ENCODE measurements at places on chromosomes 16 and 17. TPM values are rescaled to one million over a fixed set of nuclear protein-coding genes. Genes with fewer than 3 reads are reported as not detected.

GRCh38 chr17:82536512-82537201 is 17.1 kb downstream of the FOXK2 start:
- DNase-seq: no peak
- H3K4me3 ChIP-seq: peak overlapping the region; percentile 14
- peaks cover 97% of the 10 kb centered on the region for H3K4me1 ChIP-seq
- H3K36me3 ChIP-seq: no peaks in the 10 kb centered on the region

TBX2 gene
- total RNA-seq: 2.2 TPM

DNA sequence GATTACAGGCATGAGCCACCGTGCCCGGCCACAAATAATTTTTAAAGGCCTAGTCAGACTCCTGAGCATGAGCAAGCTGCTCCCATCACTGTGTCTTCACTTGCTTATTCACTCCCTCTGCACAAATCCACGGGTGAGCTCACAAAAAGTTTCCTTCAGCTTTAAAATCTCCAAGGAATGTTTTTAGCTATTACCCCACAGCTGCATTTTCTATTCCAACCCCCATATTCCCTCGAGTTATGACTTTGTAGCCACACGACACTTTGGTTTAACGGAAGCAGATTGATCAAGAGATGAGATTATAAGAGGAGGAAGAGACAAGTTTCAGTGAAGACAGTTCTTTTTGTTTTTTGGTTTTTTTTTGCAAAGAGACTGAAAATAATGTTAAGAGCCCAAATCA is 49.1 kb upstream of the SLC25A19 start:
- peaks cover 17% of the 10 kb centered on the region for H3K4me1 ChIP-seq
- H3K27ac ChIP-seq: no peak overlapping the region
- no peak overlapping the region for H3K4me3 ChIP-seq
- no peak for DNase-seq
- no peaks in the 10 kb centered on the region for H3K27me3 ChIP-seq

P2RX1 gene
- total RNA-seq: 2.1 TPM

PRCD gene
- total RNA-seq: 1.4 TPM

- no peak overlapping the region for H3K27ac ChIP-seq
- no peaks in the 10 kb centered on the region for H3K36me3 ChIP-seq
- H3K4me1 ChIP-seq: no peaks in the 10 kb centered on the region
- DNase-seq: no peak
- H3K27me3 ChIP-seq: peaks cover 18% of the 10 kb centered on the region
These were observed 96.2 kb downstream of the PGS1 start for GRCh38 chr17:78474614-78475146.

IRF8 gene
- total RNA-seq: not detected

DNA sequence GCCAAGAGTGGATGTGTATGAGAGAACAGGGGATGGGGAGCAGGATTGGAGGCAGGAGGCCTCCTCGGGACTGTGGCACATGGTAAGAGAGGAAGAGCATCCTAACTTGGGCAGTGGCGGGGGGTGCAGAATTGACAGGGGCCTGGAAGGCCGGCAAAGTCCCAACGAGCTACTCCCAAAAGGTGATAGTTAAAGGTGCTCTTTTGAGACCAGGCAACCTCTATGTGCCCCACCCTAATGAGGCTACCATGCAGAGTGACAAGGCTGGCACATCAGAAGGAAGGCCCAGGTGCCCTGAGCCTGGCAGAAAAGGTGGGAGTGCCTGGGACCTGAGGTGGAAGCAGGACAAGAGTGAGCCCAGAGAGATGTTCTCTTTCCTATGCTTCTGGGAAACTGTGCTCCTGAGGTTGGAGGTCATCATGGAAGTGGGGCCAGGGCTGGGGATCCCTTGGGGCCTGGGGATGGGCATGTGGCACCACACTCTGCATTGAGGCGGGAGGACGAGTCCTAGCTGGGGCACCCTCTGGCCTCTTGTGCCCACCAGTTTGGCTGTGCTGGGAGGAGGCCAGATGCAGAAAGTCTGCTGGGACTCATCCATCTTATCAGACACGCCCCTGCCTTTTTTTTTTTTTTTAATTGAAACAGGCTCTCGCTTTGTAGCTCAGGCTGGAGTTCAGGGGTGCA is 5.9 kb downstream of the RAB11FIP4 start:
- no peaks in the 10 kb centered on the region for H3K36me3 ChIP-seq
- H3K27me3 ChIP-seq: no peaks in the 10 kb centered on the region
- DNase-seq: no peak
- H3K4me3 ChIP-seq: no peak overlapping the region

All from esophagus squamous epithelium (tissue), 5 donors.